MM.1S (cell line): ENCODE measurements at places on chromosomes 16 and 17.

DNA sequence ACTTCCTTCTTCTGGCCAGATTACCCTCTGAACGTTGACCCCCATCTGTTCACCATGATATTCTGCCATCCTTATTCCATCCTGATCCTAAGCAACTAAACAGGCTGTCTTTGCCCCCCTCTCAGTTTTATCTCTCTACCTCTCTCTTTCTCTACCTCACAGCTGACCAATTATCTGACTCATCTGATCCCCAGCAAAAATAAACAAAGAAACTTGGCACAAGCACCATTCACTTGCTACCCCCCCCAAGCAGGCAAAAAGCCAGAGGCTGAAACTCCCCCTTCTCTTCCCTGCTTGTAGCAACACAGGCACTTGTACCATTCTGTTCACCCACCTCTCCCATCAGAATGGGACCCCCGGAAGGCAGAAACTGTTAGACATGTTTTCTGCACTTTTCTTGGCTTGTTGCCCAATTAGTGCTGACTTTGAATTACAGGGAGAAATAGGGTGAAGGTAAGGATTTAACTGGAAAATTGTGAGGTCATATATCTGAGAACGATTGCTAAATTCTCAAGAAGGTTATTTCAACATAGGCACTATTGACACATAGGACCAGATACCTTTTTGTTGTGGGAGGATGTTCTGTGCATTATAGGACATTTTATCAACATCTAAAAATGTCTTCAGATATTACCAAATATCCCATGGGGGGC, 163.2 kb downstream of the TOX3 start:
- no peak for DNase-seq

DNA sequence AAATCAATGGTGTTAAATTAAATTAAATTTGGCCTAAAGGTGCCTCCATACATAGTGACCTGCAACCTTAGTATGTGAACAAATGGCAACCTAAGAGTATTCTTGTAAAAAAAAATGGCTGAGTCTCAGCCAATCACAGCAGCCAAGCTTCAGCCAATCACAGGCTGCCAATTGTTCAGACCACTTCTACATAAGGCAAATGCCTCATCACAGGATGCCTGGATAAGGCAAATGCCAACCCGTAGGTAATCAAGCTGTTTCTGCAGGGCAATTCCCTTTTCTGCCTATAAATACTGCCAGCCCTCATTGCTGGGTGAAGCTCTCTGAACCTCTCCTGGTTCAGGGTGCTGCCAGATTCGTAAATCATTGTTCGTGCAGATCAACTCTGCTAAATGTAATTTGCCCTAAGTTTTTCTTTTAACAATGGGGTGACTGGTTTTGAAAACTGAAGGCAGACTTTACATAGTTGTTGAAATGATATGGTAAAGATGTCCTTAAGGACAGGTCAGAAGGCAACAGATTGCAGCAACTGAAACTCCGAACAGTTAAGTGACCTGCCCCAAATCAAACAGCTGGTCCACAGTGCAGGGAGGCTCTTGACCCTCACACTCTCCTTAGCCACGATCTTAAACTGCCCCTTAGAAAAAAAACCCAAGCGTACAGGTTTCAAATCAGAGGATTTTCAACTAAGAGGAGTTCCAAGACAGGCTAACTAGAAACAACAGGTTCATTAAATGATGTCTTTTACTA, 50.3 kb downstream of the N4BP1 start:
- no peak for DNase-seq

DNA sequence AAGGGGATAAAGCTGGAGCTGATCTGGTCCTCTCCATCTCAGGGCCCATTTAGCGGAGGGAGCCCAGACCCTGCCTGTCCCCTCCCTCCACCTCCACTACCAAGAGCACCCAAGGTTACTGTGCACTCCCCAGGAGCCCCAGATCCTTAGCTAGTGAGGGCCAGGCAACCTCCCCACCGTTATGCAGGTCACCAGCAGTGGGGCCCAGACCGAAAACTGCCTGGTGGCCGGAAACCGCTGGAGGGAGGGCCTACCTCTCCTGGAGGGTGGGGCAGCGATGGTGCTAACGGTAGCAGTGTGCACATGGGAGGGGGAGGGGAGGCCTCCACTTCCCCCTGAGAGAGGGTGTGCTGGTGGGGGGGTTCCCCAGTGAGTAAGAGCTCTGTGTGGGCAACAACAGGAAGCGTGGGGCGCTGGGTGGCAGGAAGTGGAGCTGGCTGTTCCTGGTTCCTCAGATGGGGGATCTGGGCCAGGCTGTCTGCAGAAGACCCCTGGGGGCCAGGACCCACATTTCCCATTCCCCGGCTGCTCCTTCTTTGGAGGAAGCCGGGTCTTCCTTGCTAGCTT, 4.4 kb downstream of the FMNL1 start:
- peak; percentile 96 for DNase-seq

DNA sequence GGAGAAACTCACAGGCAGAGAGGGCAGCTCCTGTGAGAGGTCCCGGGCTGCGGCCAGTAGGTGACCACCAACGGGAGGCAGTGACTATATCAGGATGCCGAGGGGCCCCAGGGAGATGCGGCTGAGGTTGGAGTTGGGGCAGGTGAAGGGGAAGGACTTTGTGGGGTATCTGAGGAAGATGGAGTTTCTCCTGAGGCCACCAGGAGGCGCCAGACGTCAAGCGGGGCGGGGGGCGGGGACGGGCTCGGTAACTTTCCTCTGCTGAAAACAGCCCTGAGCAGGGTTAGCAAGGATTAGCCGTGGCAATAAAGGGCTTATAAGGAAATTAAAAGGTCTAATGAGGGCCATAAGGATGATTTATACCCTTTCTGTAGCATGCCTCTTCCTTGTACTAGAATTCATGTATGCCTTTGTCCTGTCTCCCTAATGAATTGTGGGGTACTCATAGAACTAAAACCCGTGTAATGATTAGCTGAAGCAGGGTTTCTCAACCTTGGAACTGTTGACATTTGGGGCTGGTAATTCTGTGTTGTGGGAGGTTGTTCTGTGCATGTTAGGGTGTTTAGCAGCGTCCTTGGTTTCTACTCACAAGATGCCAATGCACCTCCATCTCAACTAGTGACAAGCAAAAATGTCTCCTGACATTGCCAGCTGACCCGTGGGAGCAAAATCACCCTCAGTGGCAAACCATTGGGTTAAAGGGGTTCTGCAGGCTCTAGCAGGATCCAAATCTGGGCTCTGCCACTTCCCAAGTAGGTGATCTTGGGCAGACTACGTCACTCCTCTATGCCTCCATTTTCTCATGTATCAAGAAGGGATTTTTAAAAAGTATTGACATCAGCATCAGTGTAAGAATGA, 74.8 kb upstream of the GRIN2A start:
- peak; percentile 38 for DNase-seq

DNA sequence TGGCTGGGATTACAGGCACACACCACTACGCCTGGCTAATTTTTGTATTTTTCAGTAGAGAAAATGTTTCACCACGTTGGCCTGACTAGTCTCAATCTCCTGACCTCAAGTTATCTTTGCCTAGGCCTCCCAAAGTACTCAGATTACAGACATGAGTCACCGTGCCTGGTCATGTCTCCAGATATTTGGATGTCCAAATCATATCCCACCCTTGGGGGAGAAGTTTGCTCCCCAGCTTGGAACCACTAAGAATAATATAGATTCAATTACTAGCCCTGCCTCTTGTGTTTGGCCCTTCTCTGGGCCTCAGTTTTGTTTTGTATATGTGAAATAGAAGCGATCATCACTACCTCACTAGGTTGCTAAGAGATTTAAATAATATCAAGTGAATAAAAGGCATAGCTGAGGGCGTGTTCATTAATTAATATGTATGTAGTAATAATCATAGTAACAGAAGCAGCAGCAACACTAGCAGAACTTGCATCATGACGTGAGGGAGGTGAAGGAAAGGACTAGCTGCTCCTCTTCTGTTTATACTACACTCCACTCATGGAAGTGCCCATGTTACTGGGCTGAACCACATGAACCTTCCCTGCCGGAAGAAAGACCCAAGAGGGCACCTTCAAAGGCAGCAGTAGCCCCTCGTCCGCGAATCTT, 253.6 kb upstream of the XYLT1 start:
- DNase-seq = no peak
